ENCODE measurements at places on chromosomes 1 and 21.

GRCh38 chr1:62810420-62811274 lies 26.7 kb downstream of the ATG4C start:
- no peak for DNase-seq

DNA sequence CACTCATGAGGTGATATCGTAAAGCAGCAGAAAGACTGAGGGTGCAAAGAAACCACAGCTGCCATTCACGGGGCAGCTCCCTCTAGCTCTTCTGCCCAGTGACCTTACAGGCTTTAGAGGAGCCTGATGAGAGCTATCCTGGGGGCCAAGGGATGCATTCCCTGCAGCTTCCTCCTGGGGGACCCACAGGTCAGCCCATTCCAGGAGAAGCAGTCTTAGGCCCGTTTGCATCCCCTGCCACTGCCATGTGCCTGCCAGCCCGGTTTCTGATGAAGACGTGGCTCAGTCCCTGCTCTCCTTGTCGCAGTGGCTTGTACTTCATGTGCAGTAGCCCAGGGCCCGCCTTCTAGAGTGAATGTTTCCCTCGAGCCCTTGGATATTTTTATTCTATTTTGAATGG lies 22.8 kb downstream of the ATP5PO start:
- DNase-seq = no peak

- DNase-seq = no peak
Observed at GRCh38 chr1:159751031-159751430, 29.7 kb upstream of the DUSP23 start.

DNA sequence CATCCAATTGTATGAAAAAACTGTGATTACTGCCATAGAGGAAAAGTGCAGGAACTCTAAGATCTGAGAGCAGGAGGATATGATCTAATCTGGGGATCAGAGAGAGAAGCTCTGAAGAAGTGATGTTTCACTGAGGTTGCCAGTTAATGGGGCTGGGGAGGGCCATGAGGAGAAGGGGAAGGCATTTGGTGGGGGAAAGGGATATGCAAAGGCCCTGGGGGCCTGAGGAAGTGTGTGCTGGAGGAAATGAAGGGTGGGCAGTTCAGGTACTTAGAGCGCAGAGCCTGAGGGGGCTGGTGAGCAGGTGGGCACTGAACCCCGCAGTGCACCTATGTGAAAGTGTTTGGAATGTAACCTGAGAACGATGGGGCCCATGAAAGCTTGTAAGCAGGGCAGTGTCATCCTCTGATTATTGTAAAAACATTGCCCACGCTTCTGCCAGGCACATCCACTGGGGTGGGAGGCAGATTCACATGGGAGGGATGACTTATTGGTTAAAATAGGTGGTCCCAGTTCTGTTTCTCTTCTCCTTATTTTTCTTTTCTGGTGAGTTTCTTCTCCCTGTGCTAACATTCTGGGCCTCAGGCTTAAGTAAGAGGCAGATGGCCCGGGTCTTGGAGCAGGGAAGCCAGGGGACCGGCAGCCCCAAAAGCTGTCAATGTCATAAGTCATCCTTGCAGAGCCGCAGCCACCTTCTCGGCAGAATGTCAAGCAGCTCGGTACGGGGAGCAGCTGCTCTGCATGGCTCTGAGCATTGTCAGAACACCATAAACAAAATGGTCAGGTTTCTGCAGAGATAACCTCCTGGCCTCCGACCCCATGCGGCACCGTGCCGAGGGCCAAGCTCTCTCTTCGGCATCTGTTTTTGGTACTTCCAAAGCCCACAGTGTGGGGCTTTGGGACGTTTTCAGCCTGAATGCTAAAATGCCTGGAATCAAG lies 492.0 kb upstream of the VAMP3 start:
- no peak for DNase-seq

GRCh38 chr1:167698313-167698712 lies 23.5 kb upstream of the MPZL1 start:
- DNase-seq = no peak

DNA sequence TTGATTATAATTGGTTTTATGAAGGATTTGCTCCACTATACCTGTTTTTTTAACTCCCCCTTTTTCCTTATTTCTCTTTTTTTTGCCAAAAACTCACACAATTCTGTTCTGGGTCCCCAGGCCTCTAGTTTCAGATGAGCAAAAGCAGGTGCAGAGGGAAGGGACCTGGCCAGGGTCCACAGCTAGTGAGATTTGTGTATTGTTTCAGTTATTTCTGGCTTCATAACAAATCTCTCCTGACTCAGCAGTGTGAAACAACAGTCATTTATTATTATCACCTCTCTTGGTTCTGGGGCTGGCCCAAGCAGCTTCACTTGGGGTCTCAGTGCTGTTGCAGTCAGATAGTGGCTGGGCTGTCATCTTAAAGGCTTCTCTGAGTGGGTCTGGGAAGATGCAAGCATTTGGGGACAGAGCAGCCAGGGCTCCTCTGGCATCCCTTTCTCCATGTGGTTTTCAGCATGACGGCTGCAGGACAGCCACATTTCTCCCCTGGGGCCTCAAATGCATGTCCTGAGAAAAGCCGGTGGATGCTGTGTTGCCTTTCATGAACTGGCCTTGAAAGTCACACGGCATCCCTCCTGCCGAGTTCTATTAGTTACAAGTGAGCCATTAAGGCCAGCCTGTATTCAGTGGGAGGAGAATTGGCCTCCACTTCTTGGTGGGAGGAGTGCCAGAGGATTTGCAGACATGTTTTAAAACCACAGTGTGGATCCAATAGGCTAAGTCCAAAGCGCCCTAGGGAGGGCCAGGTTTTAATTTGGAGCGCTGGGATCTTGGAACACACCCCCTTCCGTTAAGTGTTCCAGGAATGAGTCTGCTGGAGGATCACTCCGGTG lies 137.1 kb downstream of the CAMTA1 start:
- DNase-seq = peak; percentile 89

GRCh38 chr1:224565186-224565585 lies 50.9 kb upstream of the CNIH3 start:
- no peak for DNase-seq

GRCh38 chr1:168093616-168094015 lies 43.1 kb downstream of the GPR161 start:
- no peak for DNase-seq

DNA sequence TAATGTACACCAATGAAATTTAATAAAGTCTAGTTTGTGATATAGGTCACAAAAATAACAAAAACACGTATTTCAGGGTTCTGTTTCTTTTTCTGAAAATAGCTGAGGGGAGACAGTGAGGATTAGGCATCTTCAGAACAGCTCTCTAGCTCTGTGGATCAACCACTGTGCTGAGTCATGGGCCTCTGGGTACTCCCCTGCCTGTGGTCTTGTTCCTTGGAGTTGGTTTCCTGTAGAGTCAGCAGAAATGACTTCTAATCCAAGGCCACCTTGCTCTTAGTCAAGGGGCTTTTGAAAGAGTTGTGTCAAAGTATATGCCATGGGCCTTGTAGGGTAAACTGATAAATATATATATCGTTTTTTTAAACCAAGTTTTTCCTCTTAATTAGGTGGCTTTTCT lies 141.8 kb upstream of the ZRANB2 start:
- no peak for DNase-seq

DNA sequence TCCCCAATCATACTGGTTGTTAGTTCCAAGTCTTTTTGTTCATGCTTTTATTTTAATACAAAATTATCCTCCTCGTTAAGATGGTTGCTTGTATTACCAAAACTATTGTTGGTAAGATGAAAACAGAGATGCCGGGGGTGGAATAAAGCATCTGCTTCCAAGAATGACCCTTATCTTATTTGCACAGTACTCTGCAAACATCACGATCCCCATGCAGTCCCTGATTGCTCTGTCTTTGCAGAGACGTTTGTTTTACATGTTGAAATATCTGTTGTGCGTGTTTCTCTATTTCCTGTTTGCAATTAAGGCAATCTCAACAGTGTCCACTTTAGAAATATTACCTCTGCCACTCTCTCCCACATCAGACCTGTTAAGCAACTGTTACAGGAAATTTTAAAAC lies 141.3 kb upstream of the NCAM2 start:
- no peak for DNase-seq

GRCh38 chr21:45849651-45850050 lies 131.9 kb upstream of the COL6A1 start:
- no peak for DNase-seq

GRCh38 chr1:241156231-241156965 lies 200.6 kb downstream of the RGS7 start:
- DNase-seq = no peak

DNA sequence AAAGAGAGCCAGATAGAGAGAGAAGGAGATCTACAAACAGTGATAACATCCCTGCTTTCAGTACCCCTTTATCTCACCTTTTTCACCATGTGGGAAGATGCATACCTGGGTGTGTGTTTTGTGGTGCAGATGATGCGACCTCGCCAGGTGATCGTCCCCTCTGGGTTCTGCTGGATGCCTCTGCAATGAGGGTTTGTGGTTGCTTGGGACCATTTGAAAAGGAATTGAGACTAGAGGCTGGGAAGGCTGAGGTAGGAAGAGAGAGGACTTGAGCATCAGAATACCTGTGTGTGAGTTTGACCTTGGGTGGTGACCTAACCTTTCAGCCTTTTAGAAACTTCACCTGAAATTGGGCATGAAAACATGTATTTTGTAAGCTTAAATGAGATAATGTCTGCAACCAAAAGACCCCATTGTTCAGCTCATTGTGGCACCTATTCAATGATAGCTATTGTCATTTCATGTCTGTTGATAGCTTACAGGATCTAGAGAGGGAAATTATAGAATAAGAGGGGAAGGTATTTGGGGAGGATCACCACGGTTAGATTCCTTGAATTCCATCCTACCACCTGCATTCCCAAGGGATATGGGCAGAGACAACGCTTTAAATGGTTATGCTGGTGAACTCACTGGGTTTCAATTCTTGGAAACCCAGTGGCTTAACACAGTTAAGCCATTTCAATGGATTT lies 125.7 kb downstream of the IGSF21 start:
- DNase-seq = no peak

DNA sequence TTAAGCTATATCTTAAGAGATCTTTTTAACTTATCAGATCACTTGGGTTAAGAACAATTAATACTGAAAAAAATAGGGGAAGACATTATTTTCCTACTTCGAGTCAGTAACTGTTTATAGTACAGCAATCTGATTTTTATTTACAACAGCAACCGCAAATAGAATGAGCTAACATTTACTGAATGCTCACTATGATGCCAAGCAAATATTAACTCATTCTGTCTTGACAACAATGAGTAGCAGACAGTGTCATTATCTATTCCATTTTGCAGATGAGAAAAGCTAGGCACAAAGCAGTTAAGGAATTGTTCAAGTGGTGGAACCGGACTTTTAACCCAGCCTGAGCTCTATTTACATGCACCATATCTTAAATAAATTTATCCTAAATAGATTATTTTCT lies 273.7 kb downstream of the NTNG1 start:
- DNase-seq = no peak

DNA sequence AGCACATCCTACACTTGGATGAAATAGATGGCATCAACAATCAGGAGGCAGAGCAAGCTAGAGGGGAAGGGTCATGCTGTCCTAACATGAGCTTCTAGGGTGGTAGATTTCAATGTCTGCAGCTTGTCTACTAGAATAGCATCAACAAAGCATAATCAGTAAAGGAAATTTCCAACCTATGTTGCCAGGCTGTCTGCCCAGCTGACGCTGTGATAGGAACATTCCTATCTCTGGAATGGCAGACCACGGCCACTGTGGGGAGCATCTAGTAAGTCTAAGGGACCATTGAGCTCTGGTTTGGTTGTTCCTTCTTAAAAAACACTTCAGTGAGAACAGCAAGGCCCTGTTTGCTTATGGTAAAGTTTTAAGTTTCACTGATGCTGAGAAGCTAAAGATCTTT lies 206.8 kb downstream of the PAPPA2 start:
- no peak for DNase-seq

- no peak for DNase-seq
Observed at GRCh38 chr21:29671728-29672127, 268.1 kb downstream of the GRIK1 start.

DNA sequence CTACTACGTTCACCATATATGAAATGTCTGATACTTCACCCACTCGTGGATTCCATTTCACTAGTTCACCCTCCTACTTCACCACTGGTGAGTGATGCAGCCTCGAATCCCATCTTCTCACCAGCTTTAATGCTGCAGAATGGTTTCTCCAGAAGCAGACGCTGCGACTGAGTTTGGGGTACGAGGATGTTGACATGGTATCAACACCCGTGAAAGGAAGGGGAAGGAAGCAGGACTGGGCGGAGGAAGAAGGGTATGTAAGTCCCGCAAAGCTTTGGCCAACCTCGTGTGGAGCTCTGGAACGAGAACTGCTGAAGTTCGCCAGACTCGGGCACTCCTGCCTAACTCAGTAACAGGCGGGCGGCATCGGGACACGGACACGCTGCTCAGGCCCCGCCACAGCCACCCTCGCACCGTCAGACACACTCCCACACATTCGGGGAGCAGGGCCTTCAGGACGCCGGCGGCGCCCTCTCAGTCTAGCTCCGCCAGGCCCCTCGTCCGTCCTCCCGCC lies 833 bp upstream of the DIP2A start:
- no peak for DNase-seq

DNA sequence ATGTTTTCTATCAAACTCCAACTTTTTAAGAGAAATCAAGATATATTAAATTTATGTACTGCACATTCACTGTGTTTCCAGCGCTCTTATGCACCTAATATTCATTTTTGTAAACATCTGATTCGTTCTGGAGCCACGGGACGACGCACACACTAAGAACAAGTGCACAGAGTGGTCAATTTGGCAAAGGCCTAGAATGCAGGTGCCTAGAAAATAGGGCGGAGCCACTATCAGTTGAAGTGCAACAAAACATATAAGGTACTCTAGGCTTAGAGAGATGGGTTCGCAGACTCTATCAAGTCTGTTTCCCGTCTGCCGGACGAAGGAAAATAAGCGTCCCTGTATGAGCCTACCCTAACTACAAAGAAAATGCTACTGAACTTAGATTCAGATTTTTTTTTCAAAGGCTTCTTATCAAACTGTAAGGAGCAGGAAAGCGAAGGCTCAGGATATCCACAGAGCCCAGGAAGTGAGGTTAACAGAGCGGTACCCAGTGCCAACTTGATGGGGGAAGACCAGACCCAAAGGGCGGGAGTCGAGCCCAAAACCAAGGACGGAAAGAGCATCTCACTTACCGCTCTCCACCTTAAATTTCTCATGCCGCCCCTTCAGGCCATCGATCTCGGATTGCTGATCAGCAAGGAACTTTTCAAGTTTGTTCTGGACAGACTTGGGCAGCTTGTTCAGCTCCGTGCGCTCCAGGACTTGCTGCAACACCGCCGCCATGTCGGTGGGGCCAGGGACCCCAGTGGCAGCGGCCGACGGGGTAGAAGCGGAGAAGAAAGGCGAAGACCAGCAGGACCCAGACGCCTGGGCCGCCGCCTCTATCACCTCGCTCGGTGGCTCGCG lies 526 bp downstream of the TPR start:
- peak; percentile 2 for DNase-seq

DNA sequence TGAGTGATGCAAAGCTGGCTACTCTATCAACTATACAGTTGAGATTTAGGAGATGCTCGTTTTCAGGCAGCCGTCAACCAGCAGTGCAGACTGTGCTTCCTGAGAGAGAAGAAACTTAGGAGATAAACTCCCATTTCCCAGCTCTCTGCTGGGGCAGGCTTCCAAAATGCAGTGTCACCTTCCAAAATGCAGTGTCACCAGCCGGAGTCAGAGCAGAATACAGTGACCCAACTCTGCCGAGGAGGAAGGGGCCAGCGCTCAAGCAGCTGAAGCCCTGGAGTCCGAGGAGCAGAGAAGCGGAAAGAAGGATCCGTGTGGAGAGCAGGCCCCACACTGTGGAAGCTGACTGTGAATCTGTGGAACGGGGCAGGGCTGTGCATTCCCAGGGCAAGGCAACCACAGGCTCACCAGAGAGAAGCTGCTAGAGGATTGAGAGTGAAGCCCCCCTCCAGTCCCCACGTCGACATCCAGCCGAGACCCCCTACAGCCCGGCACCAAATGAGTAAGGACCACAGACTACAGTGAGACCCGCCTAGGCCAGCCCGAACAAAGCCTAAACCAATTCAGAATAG lies 703 bp upstream of the KRTAP12-1 start:
- DNase-seq = no peak
